ENCODE measurements at places on chromosomes 12 and 14.

GRCh38 chr14:65281991-65282895, 130.3 kb upstream of the FUT8 start:
- peak; percentile 53 for DNase-seq

DNA sequence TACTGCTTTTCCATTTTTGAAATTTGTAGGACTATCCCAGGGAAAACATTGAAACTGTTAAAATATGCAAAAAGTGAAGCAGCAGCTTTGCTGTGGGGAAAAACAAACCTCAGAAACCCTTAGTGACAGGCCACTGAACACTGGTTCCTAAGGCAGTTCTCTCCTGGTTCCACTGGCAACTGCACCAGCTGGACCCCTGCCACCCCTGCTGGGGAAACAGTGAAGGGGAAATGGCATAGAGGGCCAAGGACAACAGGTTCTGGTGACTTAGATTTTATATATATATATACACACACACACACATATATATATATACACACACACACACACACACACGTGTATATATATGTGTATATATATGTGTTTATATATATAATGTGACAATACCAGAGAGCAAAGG, 16.2 kb upstream of the KRT7 start:
- no peak for DNase-seq

DNA sequence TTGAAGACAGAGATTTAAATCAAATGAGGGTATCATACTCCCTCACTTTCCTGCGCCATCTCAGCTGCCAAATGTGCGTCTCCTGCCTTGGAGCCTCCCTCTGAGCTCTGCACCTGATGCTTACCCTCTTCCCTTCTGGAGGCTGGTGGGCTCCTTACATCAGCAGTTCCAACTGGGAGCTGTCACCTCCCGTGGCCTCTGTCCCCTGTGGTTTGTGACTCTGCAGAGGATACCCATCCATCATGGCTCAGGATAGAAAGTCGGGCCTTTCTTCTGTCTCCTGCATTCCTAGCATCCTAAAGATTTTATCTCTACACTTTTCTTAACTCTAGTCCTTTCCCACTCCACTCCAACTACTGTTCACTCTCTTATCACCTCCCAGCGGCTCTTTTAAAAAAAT, 570.6 kb downstream of the BCL11B start:
- no peak for DNase-seq

- no peak for DNase-seq
Measured at GRCh38 chr12:131900397-131900796, 6.0 kb downstream of the ULK1 start.

- peak; percentile 83 for DNase-seq
Measured at GRCh38 chr12:45314770-45315169, 98.9 kb downstream of the ANO6 start.

DNA sequence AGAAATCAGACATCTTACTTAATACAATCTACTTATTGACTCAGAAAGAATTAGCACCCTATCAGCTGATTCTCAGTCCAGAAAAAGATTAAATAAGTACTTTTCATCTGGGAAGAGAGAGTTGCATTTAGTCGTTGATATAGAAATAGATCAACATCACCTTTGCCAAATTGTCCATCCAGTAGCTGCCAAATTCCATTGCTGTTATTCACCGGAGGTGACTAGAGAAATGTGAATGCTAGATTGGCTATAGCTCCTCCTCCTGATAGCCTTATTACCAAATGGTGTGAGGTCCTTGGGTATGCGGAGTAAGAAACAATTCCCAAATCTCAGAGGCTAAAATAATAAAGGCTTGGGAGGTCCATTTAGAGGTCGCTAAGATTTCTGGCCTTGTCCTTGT, 723.3 kb upstream of the FLRT2 start:
- DNase-seq, result peak; percentile 92

DNA sequence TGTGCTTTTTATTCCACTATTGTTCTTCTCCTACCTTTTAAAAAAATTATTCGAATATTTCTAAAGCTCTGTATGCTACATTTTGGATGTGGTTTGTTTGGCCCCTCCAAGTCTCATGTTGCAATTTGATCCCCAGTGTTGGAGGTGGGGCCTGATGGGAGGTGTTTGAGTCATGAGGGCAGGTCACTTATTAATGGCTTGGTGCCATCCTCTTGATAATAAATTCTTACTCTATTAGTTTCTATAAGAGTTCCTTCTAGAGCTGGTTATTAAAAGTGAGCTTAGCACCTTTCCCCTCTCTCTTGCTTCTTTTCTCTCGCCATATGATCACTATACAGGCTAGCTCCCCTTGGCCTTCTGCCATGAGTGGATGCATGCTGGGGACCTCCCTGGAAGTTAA, 445.6 kb upstream of the PDE3A start:
- DNase-seq, result no peak

DNA sequence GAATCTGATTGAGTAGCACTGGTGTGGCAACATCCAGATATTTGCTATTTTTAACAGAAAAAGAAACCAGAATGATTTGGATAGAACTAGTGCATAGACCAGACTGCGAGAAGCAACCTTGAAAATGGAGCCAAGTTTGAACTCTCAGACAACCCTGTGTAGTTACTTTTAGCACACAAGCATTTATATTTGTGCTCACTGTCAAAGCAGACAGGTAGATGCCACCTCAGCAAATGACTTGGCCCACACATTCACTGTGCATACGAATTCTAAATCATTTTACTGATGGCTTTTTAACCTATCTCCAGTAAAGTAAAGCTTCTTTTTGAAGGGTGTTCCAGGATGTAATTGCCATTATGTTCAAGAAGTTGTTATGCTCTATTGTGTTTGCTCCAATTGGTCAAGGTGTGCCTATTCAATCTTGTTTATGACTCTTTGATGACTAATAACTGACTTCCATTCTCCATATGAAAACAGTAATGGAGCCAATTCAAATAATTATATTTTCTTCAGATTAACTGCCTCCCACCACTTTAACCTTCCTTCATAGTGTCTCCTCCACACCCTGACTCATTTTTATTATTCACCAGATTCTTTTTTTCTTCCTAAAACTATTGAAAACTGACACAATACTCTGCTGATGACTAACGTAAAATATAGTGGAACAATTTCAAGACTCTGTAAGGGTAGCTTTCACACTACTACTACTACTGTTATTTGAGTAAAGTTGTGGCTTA, 138.5 kb downstream of the CCER1 start:
- DNase-seq, result peak; percentile 6

DNA sequence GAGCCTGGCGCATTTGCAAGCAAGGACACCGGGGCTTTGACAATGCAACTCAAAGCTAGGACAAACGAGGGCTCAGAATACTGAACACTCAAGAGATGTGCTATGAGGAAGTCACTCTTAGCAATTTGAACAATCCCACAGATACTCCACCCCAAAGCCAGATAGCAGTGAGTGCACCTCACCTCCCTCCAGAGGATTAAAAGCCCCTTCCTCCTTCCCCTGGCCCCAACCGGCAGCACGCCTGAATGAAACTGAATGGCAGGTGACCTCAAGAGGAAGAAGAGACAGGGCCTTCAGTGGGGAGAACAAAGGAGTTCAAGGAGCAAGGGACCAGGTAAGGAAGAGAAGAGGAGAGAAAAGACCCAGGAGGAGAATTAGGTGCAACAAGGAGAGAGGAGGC, 1.9 kb upstream of the KRT78 start:
- DNase-seq, result no peak

DNA sequence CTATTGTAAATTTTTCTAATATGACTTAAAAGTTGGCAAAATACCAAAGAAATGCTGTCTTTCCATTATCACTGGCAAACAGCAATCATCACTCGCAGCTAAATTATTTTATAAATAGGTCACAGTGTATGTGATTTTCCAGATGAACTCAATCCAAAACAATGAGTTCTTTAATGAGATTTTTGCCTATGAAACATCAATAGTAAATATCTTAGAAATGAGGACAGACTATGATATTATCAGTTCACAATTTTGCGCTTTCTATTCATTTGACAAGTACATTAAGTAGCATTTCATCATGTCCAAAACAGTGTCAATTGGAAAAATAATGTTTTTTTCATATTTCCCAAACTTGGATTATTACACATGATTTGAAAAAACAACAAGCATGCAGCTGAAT, 65.7 kb downstream of the PIK3C2G start:
- no peak for DNase-seq

GRCh38 chr12:79300199-79300568, 390.6 kb downstream of the PAWR start:
- DNase-seq, result peak; percentile 48

- DNase-seq, result no peak
Measured at GRCh38 chr14:69046476-69046860, 67.4 kb upstream of the ACTN1 start.

DNA sequence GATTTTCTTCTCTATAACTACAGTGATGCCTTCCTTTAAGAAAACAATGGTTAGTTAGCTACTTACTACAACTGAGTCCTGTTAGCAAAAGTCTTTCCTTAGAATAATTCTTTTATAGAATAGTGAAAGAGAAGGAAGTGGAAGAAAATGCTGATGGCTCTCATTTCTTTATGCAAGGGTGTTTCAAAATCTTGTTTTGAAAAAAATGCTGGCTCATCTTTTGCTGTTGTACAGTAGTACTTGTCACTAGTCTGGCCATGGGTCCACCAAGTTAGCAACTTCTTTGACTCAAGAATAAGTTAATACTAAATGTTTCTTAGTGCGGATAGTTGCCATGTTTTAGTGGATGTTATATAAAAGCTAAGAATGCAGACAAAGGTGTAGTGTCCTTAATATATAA, 225.4 kb downstream of the PTPRO start:
- no peak for DNase-seq

GRCh38 chr14:64995291-64995690, 8.6 kb downstream of the FNTB start:
- DNase-seq, result no peak

- no peak for DNase-seq
Measured at GRCh38 chr14:28744126-28744525, 22.5 kb upstream of the FOXG1 start.

GRCh38 chr14:59376686-59377085, 88.5 kb downstream of the GPR135 start:
- DNase-seq, result no peak

- DNase-seq, result peak; percentile 84
Measured at GRCh38 chr12:49538510-49539403, at the start of gene KCNH3. KCNH3 (plus strand) TSS chr12:49539030; CDS start chr12:49539417, 387 bp downstream.

- no peak for DNase-seq
Measured at GRCh38 chr12:51888316-51889215, 663 bp downstream of the ANKRD33 start.

GRCh38 chr12:113749433-113749815, 216.7 kb downstream of the RBM19 start:
- no peak for DNase-seq

DNA sequence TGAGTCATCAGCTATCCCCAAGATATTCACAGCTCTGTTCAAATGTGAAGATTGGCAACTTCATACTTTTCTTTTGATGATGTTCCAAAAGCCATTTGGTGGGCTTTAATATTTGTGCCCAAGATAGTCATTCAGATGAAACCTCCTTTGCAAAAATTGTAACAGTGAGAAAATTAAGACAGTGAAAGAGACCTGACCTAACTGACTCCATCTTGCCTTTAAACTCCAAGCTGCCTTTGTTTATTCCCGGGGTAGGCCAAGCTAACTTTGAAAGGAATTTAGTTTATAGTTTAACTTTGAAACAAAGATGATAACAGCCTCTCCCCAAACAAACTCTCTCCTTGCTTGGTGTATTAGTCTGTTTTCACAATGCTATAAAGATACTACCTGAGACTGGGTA, 221.1 kb downstream of the KTN1 start:
- no peak for DNase-seq

GRCh38 chr14:104115691-104116287, 22.6 kb upstream of the KIF26A start:
- no peak for DNase-seq

- no peak for DNase-seq
Measured at GRCh38 chr12:75759196-75759595, 247.8 kb upstream of the KRR1 start.

- no peak for DNase-seq
Measured at GRCh38 chr12:20450591-20451180, 82.3 kb downstream of the PDE3A start.

- no peak for DNase-seq
Measured at GRCh38 chr12:24360907-24361306, 411.4 kb upstream of the SOX5 start.

GRCh38 chr12:114238808-114239207, 167.1 kb downstream of the TBX5 start:
- DNase-seq, result peak; percentile 6

GRCh38 chr12:123063535-123063934, 83.1 kb downstream of the ARL6IP4 start:
- DNase-seq, result no peak

- DNase-seq, result no peak
Measured at GRCh38 chr12:62900686-62901272, 34.2 kb downstream of the PPM1H start.

GRCh38 chr12:60235261-60235660, 639.4 kb downstream of the SLC16A7 start:
- no peak for DNase-seq

DNA sequence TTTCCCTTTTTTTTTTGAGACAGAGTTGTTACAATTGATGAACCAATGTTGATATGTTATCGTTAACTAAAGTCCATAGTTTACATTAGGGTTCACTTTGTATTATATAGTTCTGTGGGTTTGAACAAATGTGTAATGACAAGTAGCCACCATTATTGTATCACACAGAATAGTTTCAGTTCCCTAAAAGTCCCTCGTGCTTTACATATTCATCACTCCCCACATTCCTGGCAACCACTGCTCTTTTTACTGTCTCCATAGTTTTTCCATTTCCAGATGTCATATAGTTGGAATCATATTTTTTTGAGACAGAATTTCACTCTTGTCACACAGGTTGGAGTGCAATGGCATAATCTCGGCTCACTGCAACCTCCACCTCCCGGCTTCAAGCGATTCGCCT, 12.5 kb downstream of the HSD17B6 start:
- no peak for DNase-seq

GRCh38 chr14:40859055-40859454, 747.6 kb upstream of the LRFN5 start:
- DNase-seq, result no peak

DNA sequence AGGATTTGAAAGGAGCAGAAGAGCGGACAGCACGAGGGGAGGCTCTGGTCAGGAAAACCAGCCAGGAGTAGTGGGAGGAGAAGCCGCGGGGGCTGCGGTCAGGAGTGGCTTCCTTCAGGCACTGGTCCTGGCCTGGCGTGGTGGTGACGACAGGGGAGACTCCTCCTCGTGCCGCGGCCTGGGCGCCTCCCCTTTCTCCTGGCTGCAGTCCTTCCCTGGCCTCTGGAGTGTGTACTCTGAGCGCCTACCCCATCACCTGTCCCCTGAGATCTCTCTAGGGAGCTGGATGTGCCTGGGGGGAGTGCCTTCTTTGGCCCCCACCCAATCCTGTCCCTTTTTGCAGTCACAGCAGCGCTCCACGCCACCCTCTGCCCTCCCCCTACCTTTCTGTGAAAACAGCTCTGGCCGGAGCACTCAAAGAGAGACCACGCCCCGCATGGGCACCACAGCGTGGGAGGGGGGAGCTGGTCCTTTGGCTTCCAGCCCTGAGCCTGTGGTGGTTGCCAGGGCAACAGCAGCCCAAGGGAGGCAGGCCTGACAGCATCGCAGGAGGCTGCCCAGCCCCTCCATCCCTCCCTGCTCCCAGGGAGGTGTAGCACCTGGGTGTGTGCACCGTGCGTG, 125.9 kb downstream of the CALM1 start:
- DNase-seq, result peak; percentile 77

- DNase-seq, result no peak
Measured at GRCh38 chr12:12807970-12808702, 5.0 kb upstream of the DDX47 start.

Measured in NCI-H226 (cell line).